ENCODE measurements at places on chromosomes 7 and 10. TPM values are rescaled to one million over a fixed set of nuclear protein-coding genes. Genes with fewer than 3 reads are reported as not detected.

The RSPH10B gene
- total RNA-seq = 0.25 TPM

The SEMA3E gene
- not detected for total RNA-seq

The FAM107B gene
- total RNA-seq = 140 TPM

The ANKRD16 gene
- total RNA-seq = 9.7 TPM

The SFRP4 gene
- total RNA-seq = not detected

The PLCE1 gene
- total RNA-seq = not detected

The CLDN3 gene
- total RNA-seq = not detected

Data from activated CD8-positive, alpha-beta memory T cell treated with anti-CD3 and anti-CD28 coated beads for 36 hours (primary cell).